IPS DF 19.7 (cell line): ENCODE measurements at places on chromosomes 4 and X.

- no peak for DNase-seq
Observed at GRCh38 chr4:73597594-73597993, 22.6 kb downstream of the RASSF6 start.

DNA sequence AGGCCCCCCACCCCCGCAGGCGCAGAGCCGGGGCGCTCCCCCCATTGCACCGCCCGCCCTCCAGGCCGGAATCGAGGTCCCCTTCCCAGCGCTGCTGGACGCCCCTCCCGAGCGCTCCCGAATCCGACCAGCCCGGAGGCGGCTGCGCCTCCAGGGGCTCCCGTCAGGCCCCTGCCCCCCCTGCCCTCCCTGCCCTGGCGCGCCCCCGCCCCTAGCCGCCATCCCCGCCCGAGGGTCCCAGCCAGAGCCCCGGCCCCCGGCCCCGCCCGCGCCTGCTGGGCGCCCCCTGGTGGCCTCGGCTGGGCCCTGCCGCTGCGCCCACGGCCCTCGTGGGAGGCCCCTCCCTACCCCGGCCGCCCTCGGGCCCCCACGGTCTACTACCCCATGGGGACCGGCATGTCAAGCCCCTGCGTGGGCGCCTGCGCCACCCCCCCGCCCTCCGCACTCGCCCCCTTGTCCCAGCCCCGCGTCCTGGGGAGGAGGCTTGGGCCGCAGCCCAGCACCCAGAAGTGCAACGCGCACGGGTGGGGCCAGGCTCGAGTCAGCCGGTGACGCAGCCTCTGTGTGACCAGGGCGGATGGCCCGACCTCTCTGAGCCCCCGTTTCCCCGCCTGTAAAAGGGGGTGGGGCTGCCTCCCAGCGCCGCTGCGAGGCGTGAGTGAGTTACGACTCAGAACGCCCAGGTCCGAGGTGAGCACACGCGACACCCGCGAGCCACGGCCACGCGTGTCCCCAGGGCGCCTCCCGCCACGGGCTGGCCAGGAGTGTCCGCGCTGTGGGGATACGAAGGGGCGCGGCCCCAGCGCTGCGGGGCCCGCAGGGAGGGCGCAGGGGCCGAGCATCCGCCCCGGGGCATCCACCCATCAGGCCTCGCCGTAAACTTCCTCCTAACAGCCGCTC, 104.9 kb downstream of the FAM53A start:
- DNase-seq: no peak

- no peak for DNase-seq
Observed at GRCh38 chrX:66731398-66731797, 92.5 kb upstream of the EDA2R start.

- DNase-seq: no peak
Observed at GRCh38 chrX:134747006-134747405, 88.7 kb upstream of the PLAC1 start.

- no peak for DNase-seq
Observed at GRCh38 chr4:138510053-138510452, 267.9 kb upstream of the SLC7A11 start.

DNA sequence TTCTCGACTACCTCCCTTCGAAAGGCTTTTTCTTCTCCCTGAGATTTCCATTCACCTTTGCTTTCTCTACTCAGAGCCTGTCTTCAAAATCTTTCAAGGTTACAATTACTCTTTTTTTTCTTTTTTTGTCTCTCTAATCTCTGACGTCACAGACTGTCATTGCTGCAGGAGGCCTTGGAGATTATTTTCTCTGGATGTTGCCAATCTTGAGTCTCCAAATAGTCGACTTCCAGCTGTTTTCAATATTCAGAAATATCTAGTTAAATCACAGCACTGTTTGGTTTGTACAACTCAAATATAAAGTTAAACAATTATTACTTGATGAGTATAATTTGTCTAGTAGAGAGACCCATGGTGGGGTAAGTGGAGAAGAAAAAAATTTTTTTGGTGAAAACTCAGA, 359.0 kb upstream of the BOD1L1 start:
- DNase-seq: no peak

DNA sequence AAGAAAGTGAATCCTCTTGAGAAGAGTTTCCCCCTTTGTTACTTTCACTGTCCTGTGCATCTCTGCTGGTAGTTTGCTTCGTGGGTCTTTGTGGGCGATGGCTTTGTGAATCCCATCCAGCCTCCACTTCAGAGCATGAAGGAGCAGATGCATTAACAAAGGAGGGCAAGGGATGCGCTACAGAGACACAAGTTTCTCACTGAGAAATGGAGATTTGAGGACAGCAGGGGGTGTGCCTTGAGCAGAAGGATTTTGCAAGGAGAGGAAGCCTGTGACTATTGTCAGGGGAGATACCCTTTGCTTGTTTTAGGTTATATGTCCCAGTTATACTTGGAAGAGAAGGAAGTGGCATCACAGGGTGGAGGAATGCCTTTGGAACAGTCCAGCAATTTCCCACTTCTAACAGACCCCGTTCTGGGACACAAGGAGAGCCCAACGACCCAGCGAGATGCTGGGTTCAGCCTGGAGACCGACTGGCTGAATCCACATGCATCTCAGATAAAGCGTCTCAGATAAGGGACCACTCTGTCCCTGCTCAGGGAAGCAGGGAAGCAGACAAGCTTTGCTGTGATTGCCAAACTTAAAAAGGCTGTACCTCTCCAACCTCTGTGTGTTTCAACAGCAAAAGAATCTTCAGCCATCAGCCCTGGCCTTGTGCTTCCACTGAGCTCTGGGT, 314.6 kb upstream of the GATB start:
- no peak for DNase-seq

DNA sequence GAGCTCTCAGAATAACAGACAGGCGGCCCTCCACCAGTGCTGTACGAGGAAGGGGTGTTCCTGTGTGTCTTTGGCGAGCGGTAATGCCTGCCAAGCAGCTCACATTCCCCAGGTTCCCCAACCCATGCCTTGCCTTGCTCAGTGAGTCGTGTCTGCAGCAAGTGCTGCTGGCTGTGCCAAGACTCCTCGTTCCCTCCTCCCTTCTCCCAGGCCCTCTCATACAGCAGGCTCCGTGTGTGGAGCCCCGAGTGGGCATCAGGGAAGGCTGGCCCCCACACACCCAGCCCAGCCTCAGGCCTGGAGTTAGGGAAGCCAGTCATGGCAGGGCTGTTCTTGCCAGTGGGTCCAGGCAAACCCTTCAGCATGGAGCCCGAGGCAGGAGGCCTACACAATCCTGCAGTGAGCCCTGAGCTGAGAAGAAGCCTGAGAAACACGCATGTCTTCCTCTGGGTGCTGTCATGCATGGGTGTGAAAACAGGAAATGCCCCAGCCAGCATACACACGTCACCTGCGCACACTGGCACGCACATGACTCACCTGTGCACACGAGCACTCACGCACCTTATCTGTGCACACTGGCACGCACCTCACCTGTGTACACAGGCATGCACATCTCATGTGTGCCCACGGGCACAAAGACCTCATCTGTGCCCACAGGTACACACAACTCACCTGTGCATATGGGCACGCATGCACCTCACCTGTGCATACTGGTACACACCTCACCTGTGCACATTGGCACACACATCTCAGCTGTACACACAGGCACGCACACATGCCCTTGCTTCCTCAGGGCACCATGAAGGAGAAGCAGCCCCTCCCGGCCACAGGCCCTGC, 238.7 kb downstream of the DHRSX start:
- no peak for DNase-seq

DNA sequence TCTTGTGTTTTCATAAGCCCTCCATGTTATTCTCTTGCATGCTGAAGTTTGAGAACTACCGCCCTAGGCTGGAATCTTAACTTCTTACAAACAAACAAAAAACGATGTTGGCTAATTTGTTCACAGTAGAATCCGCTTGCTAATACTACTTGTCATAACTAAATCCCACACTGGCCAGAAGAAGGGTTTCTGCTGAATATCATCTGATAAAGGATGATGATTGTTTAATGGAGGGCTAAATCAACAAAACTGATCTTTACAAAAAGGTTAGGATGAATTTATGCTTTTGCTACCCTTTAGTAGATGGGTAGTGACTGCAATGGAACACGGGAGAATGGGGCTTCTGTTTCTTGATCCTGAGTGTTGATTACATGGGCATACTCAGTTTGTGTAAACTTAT, 42.3 kb downstream of the SPATA4 start:
- no peak for DNase-seq
